IgD-negative memory B cell (primary cell): ENCODE measurements at places on chromosomes 4 and X. TPM values are rescaled to one million over a fixed set of nuclear protein-coding genes. Genes with fewer than 3 reads are reported as not detected.

F9 gene
- polyA plus RNA-seq, result not detected

PPP1R2C gene
- 4.6 TPM for polyA plus RNA-seq

STS gene
- polyA plus RNA-seq, result 2.8 TPM

THAP6 gene
- polyA plus RNA-seq, result 15.2 TPM

PAGE4 gene
- not detected for polyA plus RNA-seq

MAGEC3 gene
- not detected for polyA plus RNA-seq

AP1S2 gene
- 80.7 TPM for polyA plus RNA-seq

SMARCA1 gene
- not detected for polyA plus RNA-seq
